ENCODE measurements at places on chromosomes 6 and 20.

GRCh38 chr20:58868795-58869194 lies 16.3 kb downstream of the GNAS start:
- DNase-seq, result no peak

- peak; percentile 55 for DNase-seq
Observed at GRCh38 chr6:143064951-143065683, 4.4 kb downstream of the AIG1 start.

DNA sequence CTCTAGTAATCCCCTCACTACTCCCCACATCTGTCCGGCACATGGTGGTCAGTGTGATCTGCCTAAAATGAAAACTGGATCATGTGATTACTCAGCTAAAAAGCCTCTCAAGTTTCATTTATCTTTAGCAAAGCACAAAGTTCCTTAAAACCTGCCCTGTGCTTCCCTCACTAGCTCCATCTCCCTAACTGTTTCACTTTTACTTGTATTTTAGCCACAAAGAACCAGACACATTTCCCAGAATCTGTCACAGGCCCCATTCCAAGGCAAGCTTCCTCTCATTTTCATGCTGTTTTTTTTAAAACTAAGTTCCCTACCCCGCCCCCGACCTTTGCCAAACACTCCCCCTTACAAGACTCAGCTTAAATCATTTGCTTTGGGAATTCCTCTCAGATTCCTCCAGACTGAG lies 8.9 kb upstream of the IGF2R start:
- no peak for DNase-seq

GRCh38 chr6:13927203-13927602 lies 2.5 kb downstream of the RNF182 start:
- DNase-seq, result no peak

GRCh38 chr6:107460083-107460631 lies 793 bp upstream of the PDSS2 start:
- no peak for DNase-seq

DNA sequence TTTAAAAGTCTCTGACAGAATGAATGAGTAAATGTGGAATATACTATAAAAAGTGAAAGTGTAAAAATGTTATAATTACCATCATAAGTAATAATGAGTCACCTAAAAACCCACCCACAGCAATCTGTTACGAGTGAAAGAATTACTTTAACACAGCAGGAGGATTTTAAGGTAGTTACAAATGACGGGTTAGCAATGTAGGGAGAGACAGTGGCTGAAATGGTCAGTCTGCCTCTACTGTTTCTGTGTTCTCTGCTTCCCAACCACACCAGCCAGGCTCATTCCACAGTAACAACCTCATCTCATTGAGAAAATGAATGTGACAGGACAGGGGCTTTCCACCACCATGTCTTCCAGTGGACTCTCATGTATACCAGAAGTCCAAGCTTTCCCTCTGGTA lies 124.4 kb upstream of the KCNK16 start:
- DNase-seq, result no peak

DNA sequence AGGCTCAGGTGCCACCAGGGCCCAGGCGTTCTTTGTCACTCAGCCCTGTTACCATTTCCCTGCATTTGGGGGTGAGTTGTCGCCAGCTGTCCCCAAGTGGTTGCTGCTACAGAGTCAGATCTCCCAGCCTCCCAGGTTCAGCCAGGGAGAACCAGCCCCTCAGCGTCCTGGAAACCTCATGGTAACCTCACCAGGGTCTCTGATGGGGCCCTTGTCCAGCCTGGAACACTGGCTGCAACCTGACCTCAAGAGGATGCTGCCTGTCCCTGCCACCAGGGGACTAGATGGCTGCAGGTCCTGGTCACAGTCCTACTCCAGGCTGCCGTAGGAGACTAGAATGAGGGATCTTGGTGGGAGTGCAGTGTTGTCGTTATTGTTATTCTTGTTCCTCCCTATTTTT lies 228.3 kb upstream of the PDE10A start:
- no peak for DNase-seq

- no peak for DNase-seq
Observed at GRCh38 chr6:161115468-161115867, 123.9 kb downstream of the MAP3K4 start.

- peak; percentile 70 for DNase-seq
Observed at GRCh38 chr6:5968817-5969734, 37.6 kb downstream of the NRN1 start.

DNA sequence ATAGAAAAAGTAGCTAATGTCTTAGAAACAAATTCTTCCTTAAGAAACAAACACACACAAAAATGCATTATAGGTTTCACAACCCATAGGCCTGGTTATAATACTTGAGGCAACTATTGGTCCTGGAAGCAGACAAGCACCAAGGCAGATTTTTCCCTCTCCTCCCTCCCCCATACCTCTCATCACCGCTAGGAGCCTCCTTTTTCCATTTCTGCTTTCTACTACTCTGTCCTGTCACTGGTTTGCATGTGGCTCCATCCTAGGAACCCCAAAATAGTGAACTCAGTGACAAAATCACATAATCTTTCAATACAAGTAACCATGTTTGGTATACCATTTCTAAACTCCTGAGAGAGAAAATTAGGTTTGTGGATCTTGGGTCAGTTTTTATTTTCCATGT lies 66.1 kb downstream of the HMGCLL1 start:
- DNase-seq, result no peak

DNA sequence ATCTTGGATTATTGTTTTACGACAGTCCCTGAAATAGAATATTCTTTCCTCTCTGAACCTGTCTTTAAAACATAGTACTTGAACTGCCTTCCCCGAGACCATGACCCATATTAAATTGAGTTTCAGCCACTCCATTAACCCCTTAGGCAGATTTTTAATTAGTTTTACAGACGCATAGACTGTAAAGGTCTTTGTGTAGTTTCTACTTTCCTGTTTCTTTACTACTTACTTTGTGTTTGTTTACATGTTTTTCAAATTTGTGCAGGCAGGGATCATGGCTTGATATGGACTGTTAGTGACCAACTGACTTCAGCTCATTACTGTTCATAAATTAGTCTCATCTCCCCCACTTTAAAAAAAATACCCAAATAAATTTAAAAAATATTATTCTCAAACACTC lies 53.8 kb downstream of the FYN start:
- no peak for DNase-seq

- DNase-seq, result peak; percentile 72
Observed at GRCh38 chr6:7542874-7543624, 1.6 kb downstream of the DSP start.

- no peak for DNase-seq
Observed at GRCh38 chr6:24105191-24105590, 20.8 kb upstream of the NRSN1 start.

- DNase-seq, result peak; percentile 86
Observed at GRCh38 chr6:38460186-38460585, 179.5 kb downstream of the BTBD9 start.

DNA sequence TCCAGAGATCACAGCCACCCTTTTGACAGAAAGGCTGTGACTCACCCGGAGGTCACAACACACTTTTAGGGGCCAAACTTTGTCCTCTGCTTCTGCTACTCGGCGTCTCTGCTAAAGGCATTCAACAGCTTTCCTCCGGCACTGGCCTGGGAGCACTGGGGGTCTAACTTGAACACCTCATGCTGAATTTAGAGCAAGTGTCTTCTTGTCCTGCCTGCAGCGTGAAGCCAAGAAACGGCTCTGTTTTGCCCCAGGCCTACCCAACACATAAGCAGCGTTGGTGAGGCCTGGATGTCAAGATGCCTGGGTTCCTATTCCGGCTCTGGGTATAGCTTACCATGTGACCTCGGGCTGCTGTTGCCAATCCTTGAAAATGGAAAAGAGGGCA lies 2.3 kb downstream of the CDH22 start:
- DNase-seq, result no peak

DNA sequence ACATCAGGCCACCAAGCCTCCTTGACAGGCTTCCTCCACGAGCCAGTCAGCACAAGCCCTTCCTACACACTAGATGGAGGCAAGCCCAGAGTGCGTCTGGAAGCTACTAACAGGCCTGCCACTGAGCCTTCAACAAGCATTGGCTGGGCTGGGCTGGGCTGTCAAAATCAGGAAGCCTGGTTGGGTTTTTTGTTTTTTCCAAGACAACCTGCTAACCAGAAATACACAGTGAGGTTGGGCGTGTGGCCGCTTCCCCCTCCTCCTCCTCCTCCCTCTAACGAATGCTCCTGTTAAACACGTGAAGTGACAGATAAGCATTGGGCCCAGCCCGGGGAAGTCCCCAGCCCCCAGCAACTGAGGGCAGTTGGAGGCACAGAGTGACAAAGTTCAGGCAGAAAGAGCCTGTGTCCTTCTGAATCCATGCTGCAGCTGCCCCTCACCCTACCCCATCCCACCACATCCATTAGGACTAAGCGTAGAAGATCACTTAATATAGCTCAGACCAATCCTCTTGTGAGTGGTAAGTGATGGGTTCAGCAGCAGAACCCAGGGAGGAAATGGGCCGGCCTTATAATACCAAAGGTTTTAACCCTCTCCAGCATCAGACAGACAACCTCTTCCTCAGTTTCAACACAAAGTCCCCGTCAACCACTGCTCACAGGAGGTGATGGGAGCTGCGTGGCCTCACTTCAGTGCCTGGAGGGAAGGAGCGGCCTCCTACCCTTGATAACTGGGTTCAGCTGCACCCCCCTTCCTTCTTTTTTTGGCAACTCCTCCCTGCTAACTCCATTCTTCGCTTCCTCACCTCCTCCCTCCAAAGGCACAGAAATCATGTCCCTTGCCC lies 1.1 kb downstream of the NFATC2 start:
- DNase-seq, result peak; percentile 80

- no peak for DNase-seq
Observed at GRCh38 chr20:3312940-3313682, 74.1 kb upstream of the SLC4A11 start.

DNA sequence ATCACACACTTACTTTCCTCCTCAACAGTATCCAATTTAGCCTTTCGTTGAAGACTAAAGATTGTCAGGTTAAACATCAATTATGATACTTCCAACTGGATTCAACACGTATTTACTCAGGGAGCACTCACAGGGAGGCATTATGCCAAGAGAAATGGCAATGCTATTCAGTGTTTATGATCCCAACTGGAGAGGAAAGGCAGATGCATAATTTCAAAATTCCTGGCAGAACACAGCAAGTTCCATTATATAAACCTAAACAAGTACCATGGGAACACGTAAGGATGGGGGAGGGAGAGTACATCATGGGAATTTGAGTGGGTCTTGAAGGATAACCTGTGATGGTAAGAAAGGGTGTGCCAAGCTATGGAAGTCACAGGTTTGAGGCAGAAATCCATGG lies 112.7 kb downstream of the ISM1 start:
- no peak for DNase-seq

Measured in fibroblast of skin of right biceps (primary cell).